Upper lobe of right lung (tissue), 1 donor: ENCODE measurements at places on chromosomes 12 and 14. TPM values are rescaled to one million over a fixed set of nuclear protein-coding genes. Genes with fewer than 3 reads are reported as not detected.

RHOF gene
- 41.0 TPM for total RNA-seq

GRCh38 chr14:24844011-24844410 lies 205.9 kb downstream of the STXBP6 start:
- no peak for DNase-seq

- DNase-seq: no peak
These were observed 605.5 kb downstream of the BCL11B start for GRCh38 chr14:98666545-98666944.

POLE2 gene
- 0.98 TPM for total RNA-seq

- no peak for DNase-seq
These were observed 10.5 kb downstream of the TTC8 start for GRCh38 chr14:88834883-88835431.

GLIPR1L1 gene
- not detected for total RNA-seq

- peak; percentile 81 for DNase-seq
These were observed 790 bp downstream of the GTF2A1 start for GRCh38 chr14:81219759-81220579.

- no peak for DNase-seq
These were observed 1028.9 kb upstream of the TMEM132C start for GRCh38 chr12:127238107-127238506.

DNA sequence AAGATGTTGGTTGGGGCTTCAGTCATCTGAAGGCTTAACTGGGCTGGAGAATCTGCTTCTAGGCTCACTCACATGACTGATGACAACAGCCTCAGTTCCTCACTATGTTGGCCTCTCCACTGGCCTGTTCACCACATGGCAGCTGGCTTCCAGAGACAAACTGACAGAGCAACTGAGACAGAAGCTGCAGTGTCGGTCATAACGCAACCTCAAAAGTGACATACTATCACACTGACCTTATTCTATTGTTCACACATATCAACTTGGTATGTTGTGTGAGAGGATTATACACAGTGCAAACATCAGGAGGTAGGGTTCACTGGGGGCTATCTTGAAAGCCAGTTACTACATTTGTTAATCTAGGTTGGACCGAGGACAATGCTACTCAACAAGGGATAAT lies 92.9 kb downstream of the PAWR start:
- DNase-seq: no peak
